ENCODE measurements at places on chromosomes 2 and 18.

- DNase-seq: no peak
Measured at GRCh38 chr2:213419980-213420379, 135.7 kb downstream of the SPAG16 start.

- peak; percentile 56 for DNase-seq
Measured at GRCh38 chr2:223944166-223944702, 901 bp downstream of the WDFY1 start.

- peak; percentile 76 for DNase-seq
Measured at GRCh38 chr2:177724398-177725287, 332.1 kb downstream of the AGPS start.

- no peak for DNase-seq
Measured at GRCh38 chr2:18319987-18320386, 240.5 kb downstream of the RDH14 start.

- DNase-seq: peak; percentile 19
Measured at GRCh38 chr2:239814861-239815601, 210.1 kb downstream of the NDUFA10 start.

GRCh38 chr2:42848265-42848664 lies 55.9 kb upstream of the HAAO start:
- no peak for DNase-seq

DNA sequence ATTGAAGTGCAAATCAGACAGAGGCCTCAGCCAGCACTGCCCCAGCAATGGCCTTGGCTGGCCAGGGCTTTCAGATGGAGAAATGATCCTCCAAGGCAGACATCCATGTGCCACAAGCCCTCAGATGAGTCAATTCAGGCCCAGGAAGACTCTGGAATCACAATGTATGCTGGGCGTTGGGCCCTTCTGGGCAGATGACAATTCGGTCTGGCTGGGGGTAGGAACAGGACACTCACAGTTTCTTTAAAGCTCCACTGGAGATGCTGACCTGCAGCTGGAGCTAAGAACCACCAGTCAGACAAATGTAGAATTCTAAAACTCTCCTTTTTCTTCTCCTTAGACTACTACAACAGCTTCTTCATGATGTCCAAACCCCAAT lies 7.1 kb upstream of the CRYGC start:
- DNase-seq: no peak

- no peak for DNase-seq
Measured at GRCh38 chr18:55158570-55158969, 199.3 kb upstream of the CCDC68 start.

- DNase-seq: no peak
Measured at GRCh38 chr2:60558536-60558935, 5.1 kb upstream of the BCL11A start.

DNA sequence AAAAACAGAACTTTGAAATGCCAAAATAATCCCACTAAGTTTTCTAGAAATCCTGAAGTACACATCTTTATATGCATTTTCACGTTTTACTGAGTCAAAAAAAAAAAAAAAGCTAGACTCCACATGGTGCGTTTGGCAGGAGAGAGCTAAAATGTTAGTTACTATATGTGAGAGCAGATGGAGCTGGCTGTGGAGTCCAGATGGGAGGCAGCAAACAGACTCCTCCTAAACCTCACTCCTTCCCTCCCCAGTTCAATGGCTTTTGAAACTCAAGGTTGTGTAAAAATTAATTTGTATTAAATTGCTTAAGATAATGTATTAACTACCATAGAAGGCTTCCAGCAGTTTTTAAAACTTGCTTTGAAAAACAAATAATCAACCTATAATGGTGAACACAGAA lies 248.8 kb downstream of the AGPS start:
- DNase-seq: peak; percentile 32

DNA sequence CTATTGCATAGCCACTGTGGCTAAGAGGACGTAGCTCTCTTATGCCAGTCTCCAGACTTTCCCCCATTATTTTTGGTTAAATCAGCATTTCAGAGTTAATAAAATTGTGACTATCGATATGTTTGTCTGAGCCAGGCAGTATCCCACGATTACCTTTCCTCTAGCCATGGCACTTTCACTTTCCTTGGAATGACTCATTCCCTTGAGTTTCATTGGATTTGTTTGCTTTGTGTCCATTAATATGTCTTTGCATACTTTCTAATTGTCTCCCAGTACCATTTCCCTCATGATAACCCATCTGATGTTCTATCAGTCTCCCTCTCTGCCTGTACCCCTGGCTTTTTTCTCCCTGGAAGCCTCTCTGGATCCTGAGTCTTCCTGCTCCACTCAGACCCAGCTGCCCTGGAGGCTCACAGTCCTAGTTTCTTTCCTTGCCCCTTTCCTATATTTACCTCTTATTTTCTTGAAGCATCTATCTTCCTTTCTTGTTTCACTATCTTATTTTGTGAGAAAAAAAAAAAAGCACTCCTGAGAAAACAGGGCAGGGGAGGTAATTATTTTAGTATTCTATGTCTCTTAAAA lies 126.1 kb downstream of the MTX2 start:
- DNase-seq: no peak

- no peak for DNase-seq
Measured at GRCh38 chr2:151336863-151337371, 20.5 kb upstream of the TNFAIP6 start.

- no peak for DNase-seq
Measured at GRCh38 chr18:13235421-13235831, 16.9 kb downstream of the LDLRAD4 start.

GRCh38 chr2:197310987-197311420 lies 424 bp upstream of the ANKRD44 start:
- DNase-seq: no peak

- DNase-seq: no peak
Measured at GRCh38 chr2:62999905-63000304, 50.7 kb upstream of the OTX1 start.

DNA sequence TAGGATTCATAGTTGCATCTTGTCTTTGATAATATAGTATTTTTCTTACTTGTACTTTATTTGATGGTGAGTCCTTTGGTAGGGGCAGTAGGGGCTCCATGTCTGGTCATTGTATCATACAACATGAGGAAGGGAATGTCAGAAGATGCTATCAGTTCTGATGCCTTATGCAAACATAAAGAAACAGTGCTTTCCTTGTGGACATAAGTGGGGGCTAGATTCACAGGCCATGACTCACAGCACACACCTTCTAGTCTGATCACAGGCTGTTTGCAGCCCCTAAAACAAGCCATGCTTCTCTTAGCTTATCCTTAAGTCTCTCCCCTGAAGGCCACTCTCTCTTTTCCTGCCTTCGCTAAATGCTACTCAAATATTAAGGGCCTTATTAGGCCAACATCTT lies 10.7 kb upstream of the SLC14A1 start:
- no peak for DNase-seq

DNA sequence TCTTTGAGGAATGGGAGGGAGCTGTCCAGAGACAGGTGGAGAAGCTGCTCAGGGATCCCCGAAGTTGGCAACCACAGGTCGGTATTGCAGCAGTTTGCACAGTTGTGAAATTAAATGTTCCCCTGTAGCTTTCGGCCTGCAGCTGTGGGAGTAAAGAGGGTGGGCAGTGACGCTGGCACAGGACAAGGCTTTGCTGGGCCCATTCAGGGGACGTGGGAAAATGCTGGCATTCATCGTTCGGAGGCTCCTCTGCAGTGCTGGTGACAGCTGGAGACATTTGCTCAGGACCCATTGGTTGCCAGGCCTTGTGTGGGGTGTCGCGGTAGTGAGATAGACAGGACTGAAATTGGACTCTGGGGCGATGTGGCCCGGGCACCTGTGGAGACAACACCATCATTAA lies 173.7 kb downstream of the MYCN start:
- DNase-seq: no peak

DNA sequence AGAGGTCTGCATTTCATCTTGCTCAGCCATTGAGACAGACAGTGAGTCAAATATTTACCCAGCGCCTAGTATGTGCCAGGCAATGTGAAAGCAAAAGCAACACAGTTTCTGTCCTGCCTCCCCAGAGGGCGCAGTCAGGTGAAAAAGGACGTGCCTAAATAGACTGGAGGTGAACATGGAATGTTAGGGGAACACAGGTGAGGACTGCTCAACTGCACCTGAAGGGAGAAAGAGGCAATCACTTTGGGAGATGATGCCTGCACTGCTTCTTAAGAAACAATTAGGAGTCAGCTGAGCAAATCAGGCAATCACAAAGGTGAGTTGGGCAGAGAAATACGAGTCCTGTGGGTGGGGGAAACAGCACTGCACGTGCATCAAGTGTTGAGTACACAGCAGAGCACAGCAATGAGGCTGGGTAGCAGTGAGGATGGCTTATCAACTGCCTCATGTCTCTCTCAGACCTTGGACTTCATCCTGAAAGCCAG lies 218.3 kb upstream of the SMAD7 start:
- no peak for DNase-seq

DNA sequence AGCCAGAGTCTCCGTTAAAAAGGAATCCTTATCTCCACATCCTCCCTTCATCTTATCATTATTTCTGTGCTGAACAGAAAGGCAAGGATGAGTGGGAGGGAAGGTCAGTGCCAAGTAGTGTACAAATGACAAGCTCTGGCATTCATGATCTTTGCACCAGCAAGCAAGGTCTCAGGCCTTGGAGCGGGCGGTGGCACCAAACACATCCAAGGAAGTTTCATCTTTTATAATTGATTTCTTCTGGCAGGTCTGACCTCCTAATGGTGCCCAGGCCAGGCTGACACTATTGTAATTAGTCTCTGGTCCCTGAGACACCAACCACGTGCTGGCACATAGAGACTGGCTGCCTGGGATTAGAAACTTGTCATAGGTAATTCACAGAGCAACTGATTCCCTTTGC lies 336.6 kb downstream of the EN1 start:
- no peak for DNase-seq

DNA sequence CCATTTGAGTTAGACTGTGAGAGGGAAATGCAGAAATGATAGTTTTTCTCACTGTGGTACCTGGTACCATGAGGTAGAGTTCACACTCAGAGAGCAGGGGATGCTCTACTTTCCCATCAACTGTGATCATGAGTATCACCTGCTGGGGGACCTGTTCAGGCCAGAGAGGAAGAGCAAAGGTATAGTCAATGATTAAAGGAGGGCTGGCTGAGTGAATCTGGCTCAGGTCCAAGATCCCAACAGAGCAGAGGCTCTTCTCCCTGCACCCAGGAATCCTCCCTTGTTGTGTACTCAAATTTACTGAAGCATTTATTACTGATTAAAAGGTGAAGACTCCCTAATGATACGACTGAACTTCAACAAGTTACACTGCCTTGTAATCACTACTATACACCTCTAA lies 104.6 kb upstream of the CHRNA1 start:
- no peak for DNase-seq

- no peak for DNase-seq
Measured at GRCh38 chr2:100188326-100188725, 45.9 kb upstream of the AFF3 start.

GRCh38 chr18:13446024-13446423 lies 227.5 kb downstream of the LDLRAD4 start:
- DNase-seq: no peak

GRCh38 chr2:45352506-45352905 lies 258.6 kb downstream of the SRBD1 start:
- DNase-seq: no peak

DNA sequence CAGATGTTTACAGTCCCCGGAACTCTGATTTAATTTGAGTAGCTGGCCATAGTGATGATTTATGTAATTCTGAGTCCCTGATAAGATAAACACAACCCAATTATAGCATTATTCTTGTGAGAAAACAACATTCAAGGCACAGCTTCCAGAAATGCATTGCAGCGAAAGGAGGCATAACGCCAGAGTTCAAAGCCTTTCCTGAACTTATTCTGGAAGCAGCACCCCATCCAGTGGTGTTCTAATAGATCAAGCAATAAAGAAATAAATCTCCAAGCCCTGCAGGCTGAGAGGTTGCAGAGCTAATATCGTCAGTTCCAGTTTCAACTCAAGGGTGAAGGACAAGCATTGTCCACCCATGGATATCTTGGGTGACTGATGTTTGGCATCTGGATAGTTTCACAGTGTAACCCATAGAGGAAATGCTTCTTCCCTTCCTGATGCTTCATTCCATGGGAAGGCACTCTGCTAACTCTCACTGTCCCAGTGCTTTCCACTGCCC lies 18.8 kb downstream of the CDH2 start:
- DNase-seq: no peak

DNA sequence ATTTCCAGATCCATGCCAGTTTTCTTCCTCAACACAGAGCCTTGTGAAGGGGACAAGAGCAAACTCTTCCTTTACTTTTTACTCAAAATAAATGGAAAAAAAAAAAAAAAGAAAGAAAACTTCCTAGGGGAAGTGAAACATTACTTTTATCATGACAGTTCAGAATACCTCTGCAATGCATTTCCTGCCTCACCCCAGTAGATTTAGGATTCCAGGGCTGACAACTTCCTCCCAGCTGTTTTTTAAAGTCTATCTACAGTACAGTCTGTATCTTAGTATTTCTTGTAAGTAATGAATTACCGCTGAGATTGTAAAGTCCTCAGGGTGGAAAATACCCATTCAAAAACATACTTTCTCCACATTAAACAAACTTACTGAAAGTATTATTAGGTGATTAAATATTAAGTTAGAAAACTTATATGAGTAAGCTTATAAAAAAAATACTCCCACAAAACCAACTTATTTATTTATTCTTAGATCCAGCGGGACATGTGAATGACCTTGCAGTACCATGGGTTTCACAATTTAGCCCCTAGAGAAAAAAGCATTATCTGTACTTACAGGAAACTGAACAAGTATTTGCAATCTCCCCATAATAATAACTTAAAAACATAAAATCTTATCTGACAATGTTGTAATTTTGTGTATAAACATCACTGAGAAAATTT lies 117.7 kb downstream of the RBMS1 start:
- DNase-seq: no peak

GRCh38 chr2:205610437-205610836 lies 71.9 kb upstream of the NRP2 start:
- DNase-seq: no peak

DNA sequence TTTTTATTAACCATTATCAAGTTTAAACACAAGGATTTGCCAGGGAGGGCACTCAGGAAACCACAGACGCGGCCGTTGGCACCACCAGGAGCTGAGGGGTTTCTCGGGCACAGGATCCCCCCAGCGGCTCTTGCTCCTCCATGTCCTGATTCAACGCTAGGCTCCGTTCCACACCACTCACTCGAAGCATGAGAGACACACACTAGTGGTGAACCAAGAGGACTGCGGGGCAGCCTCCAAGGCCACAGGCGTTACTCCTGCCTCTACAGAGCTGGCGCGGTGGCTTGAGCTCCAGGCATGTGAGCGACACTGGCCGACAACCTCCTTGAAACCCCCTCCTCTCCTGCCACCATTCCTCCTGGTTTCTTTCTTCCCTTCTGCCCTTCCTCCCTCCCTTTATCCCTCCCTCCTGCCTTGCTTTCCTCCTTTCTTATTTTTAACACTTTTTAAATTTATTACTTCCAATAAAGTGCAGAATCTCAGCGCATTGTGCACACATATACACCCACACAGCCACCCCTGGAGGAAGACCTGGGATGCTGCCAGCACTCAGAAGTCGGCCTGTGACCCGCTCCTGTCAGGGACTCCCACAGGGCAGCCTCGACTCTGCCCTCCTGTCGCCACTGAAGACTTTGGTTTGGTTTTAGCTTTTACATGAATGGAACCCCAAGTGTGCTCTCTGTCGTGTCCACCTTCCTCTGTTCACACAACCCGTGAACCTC lies 21.7 kb downstream of the COX7A2L start:
- peak; percentile 48 for DNase-seq

- DNase-seq: no peak
Measured at GRCh38 chr2:203354966-203355365, 26.8 kb downstream of the ABI2 start.

All from glutamatergic neuron (in vitro differentiated cells).